ENCODE measurements at places on chromosomes 1 and 21.
A peak's percentile ranks its signal among the peaks of the same experiment; 100 is the strongest.

- no peak for DNase-seq
Observed at GRCh38 chr21:45893740-45894449, 87.7 kb upstream of the COL6A1 start.

DNA sequence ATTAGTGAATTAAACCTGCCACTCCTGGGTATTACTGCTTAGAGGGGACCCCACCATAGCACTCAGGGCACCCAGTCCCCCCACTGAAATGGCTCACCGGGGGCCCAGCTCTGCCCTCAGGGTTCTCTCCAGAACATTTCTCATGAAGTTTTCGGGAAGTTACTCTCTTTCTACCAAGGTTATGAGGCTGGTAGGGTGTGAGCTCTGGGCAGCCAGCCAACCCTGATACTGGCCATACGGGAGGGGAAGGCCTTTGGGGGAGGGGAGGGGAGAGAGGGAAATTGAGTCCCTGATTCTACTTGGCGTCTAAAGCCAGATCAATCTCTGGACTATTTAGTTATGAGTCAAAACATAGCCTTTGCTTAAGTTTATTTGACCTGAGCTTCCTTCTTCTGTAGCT, 12.9 kb upstream of the PDE9A start:
- no peak for DNase-seq

DNA sequence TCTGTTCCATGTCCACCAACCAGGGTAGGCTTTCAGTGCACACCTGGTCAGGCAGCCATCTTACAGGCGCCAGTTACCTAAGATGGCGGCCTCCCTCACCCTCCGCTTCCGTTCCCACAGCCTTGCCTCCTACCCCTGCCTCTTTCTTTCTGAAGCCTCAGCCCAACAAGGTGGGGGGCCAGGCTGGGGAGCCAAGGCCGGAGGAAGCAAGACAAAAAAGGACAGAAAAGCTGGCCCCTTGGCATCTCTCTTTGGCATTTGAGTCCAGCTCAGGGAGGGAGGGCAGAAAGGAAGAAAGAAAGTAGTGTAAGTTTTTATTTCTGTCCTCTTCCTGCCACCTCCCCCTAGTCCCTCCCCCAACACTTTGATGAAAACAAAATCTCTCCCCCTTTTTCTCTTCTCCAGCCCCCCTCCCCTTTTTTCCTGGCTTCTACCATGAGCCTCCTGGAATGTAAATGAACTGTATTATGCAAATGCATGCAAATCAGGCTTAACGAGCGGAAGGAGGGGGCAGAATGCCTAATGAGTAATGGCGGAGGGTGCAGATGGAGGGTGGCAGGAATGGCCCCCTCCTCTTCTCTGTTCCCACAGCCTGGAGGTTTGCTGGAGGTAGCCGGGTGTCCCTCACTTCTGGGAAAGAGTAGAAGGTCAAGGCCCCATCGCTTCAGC, 43.8 kb downstream of the RHBG start:
- no peak for DNase-seq

DNA sequence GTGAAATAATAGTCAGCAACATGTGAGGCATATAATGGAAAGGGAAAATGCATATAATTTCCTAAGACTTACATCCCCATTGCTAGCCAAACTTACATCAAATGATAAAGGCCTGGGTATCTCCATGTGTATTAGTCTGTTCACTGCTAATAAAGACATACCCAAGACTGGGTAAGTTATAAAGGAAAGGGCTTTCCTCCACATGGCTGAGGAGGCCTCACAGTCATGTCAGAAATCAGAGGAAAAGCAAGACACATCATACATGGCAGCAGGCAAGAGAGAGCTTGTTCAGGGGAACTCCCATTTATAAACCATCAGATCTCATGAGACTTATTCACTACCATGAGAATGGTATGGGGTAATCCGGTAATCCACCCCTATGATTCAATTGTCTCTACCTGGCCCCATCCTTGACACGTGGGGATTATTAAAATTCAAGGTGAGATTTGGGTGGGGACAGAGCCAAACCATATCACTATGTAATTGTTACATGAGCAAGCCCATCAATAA, 161.5 kb upstream of the SAMSN1 start:
- no peak for DNase-seq

GRCh38 chr1:44805311-44806024, 1.7 kb downstream of the DYNLT4 start:
- no peak for DNase-seq

DNA sequence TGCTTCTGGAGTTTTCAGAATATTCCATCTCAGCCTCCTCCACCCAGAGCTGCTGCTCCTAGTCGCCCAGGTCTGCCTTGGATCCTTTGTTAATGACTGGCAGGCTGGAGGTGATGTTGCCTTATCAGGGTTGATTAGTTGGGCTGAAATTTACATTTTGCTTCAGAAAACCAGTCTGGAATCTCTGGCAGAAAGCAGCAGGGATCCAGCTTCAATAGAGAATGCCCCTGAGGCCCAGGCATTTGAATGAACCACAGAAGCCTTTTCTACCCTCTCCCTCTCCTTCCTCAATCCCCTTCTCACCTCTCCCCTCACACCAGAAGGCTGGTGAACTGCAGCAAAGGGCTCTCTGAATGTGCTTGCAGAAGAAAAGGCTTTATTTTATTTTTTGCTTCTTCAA, 83.2 kb downstream of the PLXNA2 start:
- DNase-seq, result no peak

- DNase-seq, result no peak
Observed at GRCh38 chr1:151817353-151817730, 12.1 kb upstream of the LINGO4 start.

- no peak for DNase-seq
Observed at GRCh38 chr1:169653873-169654272, 23.9 kb upstream of the SELP start.

- DNase-seq, result no peak
Observed at GRCh38 chr1:64469116-64469976, 583 bp upstream of the CACHD1 start.

DNA sequence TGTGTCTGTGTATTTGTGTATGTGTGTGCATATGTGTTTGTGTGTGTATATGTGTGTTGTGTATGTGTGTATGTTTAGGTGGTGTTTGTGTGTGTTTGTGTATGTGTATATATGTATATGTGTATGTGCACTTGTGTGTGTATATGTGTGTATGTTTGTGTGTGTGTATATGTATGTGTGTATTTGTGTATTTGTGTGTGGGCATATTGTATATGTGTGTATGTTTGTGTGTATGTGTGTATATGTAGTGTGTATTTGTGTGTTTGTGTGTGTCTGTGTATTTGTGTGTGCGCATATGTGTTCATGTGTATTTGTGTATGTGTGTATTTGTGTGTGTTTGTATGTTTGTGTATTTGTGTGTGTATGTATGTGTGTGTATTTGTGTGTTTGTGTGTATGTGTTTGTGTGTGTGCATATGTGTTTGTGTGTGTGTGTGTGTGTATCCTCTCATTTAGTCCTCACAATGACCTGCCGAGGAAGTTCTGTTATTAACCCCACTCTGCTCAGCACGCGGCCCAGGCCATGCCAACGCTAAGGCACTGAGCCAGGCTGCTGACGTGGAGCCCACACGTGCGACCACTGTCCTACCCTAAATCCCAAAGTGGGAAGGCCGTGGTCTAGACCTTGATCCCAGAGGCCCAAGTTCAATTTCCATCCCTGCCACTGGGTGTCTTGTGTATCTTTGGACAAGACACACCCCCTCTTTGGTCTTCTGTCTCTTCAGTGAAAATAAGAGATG, 43.2 kb upstream of the TMEM51 start:
- no peak for DNase-seq

DNA sequence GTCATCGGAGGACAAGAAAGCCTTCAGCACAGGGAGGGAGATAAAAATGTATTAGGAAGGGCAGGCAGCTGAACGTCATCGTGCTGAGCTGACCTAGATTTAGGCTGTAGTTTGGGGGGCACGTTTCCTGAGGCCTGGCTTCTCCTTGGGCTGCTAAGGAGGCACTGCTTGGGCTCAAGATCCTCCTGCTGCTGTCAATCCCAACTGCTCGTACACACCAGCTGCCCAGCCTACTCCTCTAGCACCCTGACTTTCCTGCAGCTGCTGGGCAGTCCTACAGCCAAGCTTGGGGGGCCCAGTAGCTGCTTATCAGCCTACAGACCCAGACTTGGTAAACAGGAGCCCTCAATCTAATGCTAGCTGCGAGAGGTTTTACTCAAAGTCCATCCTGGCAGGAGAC, 6.2 kb downstream of the TMEM35B start:
- DNase-seq, result no peak

- no peak for DNase-seq
Observed at GRCh38 chr1:145985502-145986439, 10.6 kb downstream of the TXNIP start.

DNA sequence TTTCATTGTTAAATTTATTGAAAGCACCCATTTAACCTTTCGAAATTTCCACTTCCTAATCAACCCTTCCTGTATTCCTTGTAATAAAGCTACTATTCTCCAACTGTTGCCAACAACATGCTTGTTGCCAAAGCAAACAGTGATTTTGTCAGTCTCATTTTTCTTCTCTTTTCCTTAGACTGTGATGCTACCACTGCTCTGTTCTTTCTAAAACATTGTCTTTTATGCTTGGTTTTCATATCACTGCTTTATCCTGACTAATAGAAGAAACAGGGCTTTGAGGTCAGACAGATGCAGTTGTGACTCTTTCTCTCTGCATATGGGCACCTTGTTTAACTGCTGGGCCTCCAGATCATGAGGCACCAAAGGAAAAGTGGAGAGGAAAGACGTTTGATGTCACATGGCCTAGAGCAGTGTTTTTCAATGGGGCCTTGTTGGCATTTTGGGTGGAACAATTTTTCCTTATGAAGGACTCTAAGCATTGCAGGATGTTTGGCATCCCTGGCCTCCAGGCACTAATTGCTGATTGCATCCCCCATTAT, 56.1 kb downstream of the HMCN1 start:
- no peak for DNase-seq

GRCh38 chr21:40516335-40516734, 330.6 kb downstream of the DSCAM start:
- DNase-seq, result no peak

- DNase-seq, result no peak
Observed at GRCh38 chr1:238628110-238628509, 737.4 kb upstream of the ZP4 start.

GRCh38 chr21:26115305-26115704, 55.3 kb downstream of the APP start:
- DNase-seq, result no peak

GRCh38 chr1:203325418-203326091, 20.2 kb downstream of the BTG2 start:
- no peak for DNase-seq

- DNase-seq, result no peak
Observed at GRCh38 chr1:175890958-175891357, 147.6 kb upstream of the TNR start.

- no peak for DNase-seq
Observed at GRCh38 chr1:198167436-198167934, 10.7 kb downstream of the NEK7 start.

DNA sequence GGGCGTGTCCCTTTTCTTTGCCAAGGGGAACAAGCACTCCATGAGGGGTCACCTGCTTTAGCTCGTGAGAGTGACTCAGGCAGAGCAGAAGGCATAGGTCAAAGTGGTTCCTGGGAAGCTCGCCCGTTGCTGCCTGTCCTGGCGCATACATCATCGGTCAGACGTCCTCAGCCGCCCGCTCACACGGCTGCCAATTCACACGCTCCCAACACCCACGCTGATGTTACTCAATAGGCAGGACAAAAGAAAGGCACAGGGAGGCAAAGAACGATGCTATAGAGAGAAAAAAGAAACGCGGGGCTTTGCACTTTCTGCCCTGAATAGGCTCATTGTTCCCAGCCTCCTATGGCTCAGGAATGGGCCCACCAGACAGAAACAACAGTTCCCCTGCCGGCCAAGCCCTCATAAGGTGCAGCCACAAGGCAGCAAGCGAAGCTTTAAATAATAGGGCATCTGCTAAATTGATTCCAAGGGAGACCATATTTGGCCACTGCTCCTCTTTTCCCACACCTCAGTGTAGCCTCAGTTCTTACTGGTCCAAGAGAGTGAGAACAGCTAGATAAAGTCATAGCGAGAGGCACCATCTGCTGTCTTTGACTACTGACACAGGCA, 38.7 kb downstream of the VTCN1 start:
- no peak for DNase-seq

- DNase-seq, result no peak
Observed at GRCh38 chr1:228037401-228038386, 30.9 kb downstream of the WNT3A start.

DNA sequence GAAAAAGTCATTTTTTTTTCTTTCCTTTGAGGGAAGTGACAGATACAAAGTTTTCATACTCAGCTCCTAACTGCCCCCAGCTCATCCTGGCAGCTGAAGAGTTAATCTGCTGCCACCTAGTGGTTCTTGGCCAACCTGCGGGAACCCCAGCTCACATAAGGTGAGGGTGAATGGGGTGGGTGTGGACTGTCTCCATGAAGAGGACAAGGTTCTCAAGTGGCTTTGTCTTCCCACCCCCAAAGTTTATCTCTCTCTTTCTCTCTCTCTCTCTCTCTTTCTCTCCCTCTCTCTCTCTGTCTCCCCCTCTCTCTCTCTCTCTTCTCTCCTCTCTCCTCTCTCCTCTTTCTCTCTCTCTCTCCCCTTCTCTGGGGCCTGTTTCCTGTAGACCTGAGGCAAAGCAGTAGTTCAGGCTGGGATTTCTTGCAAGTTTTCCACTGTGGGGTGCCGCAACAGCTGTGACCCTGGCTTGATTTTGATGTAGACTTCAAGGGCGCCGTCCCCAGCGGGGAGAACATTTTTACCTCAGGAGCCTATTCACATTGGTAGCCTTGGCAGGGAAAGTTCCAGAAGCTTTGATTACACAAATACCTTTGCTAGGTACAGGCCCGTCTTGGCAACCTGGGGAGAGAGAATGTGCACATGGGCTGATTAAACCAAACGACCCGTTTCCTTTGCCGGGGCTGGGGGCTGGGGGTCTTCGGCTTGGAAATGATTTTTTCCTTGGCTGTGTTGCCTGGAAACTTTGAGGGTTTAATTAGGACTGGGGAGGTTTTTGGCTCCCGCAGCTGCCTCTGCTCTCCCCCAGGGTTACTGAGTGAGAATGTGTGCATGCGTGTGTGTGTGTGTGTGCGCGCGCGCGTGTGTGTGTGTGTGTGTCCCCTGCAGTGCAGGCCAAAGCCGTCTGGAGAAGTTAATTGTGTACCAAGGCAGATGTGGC, 135.9 kb downstream of the TM2D1 start:
- peak; percentile 26 for DNase-seq

GRCh38 chr1:40841602-40842001, 20.6 kb downstream of the CITED4 start:
- DNase-seq, result no peak

DNA sequence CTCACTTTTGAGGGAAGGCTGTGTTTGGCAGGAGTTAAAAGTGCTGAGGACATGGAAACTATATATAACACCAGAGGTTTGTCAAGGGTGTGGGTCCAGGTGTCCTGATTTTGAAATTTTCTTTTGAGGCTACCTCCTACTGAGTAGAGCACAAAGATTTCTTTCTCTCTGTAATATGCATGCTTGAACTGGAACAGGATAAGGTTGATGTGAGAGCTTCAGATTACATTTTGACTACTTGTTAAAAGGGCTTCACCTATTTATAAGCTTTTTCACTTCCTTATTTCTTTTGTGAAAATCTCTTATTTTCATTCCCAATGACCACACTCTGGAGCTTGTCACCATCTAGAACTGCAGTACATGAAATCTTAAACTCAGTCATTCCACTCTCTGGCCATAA, 59.8 kb upstream of the PLA2G4A start:
- DNase-seq, result no peak

Measured in stimulated activated CD8-positive, alpha-beta memory T cell treated with anti-CD3 and anti-CD28 coated beads, Interleukin-7, amount 100 ng/mL, for 1 hour (primary cell).